Common myeloid progenitor, CD34-positive (primary cell): ENCODE measurements at places on chromosomes 3 and 15.

GRCh38 chr15:85755942-85756341 lies 38.8 kb downstream of the KLHL25 start:
- no peak for DNase-seq

DNA sequence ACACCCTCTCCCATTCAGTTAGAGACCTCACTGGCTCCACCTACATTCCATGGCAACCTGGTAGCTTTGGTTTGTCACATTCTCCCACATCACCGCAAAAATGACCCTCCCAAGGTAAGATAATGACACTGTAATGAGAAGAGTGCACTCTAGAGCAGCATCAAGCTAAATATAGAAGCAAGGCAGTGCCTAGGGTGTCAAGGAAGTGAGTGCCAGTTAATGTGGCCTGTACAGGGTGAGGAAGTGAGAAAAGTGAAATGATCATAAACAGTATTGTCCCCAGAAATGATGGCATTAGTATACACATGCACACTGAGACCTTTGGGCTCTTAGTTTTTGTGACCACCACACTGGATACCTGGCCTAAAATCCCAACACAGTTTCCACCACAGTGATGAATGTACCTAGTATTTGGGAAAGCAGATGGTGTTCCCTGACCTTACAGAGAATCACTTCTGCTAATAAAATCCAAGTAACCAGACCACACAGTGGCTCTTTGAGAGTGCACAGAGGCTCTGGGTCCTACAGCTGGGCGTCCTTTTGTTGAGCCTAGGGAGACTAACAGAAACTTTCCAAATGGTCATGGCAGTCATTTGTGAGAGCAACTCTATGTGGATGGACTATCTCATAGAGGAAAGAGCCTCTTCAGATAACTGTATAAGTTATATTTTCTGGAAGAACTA lies 106.6 kb downstream of the ARPP21 start:
- DNase-seq = no peak

- DNase-seq = peak; percentile 39
Observed at GRCh38 chr3:108202834-108203233, 19.4 kb downstream of the IFT57 start.

GRCh38 chr15:51738553-51738952 lies 1.1 kb upstream of the LYSMD2 start:
- no peak for DNase-seq

DNA sequence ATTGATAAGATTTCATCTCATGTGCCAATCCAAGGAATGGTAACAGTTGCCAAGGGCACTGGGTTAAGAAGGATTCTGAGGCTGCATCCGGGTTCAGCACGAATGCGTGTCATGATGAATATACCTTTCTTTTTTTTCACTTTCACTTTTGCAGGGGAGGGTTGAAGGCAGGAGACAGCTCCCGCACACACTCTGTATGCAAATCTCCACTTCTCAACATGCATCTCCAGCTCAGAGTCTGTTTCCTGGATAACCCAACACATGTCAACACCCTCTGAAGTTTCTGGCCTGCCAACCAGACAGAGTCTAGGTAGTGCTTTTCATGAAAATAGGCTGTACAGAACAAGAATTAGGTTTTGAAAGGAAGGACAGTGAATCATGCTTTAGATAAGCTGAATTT lies 21.6 kb downstream of the B4GALT4 start:
- DNase-seq = peak; percentile 40

GRCh38 chr3:66904336-66904735 lies 93.8 kb upstream of the KBTBD8 start:
- no peak for DNase-seq
